ENCODE measurements at places on chromosomes 7 and 10.

- no peak for DNase-seq
Observed at GRCh38 chr7:117839507-117839906, 33.7 kb downstream of the CTTNBP2 start.

GRCh38 chr10:112045938-112046337 lies 137.6 kb downstream of the GPAM start:
- DNase-seq = no peak

GRCh38 chr7:36275735-36276284 lies 113.9 kb upstream of the ANLN start:
- no peak for DNase-seq

DNA sequence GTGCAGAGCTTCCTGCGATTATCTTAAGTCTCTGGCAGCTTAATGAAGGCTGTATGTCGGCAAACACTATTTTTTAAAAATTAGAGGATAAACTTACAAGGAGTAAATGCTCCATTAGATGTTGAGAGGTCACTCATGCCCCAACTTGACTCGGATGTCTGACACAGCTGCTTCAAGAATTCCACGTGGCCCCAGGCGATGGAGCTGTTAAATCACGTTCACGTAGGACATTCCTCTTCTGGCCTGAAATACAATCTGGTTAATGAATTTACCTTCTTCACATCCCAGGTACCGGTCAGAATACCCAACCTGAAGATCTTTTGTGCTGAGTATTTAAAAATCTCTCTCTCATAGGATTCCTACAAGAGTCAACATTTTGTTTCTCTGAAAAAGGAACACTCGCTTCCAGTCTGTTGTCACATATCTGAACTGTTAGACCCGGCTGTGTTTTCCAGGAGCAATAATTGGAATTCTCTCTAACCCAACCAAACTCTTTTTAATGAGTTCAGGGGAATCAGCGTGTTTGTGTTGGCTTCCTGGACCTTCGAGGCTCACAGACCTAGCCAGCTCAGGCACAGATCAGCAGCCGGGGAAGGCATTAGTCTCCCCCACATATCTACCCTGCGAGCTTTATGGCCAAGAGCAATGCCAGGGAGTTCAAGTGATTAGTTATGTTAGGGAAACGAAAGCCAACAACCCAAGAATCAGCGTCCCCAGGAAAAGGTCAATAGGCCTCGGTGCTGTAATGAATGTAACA lies 284.9 kb downstream of the FGFR2 start:
- no peak for DNase-seq

- DNase-seq = no peak
Observed at GRCh38 chr7:50564640-50565558, at the start of gene DDC. TSS of gene DDC (minus strand) at chr7:50565405. CDS start at chr7:50544085, 21,320 bp downstream.

GRCh38 chr7:28608731-28609130 lies 196.4 kb downstream of the CREB5 start:
- no peak for DNase-seq

GRCh38 chr7:113143486-113144257 lies 25.3 kb upstream of the SMIM30 start:
- DNase-seq = no peak

GRCh38 chr10:88194961-88195367 lies 331.5 kb downstream of the PTEN start:
- no peak for DNase-seq

DNA sequence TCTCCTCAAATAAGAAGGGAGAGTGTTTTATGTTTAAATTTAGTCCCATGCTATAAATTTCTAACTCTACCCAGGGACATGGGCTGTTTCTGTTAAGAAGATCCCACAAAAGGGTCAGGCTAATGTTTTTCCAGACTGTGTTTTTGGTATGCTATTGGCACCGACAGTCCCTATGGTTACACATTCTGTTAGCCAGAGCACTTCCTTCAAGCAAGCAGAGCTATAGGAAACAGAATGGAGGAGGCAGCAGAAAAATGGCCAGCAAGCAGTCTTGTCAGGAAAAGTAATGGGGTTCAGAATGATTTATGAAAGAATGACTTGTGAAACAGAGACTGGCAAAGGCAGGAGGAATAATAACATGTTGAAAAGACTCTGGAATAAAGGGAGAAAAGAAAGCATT lies 44.8 kb upstream of the PHYHIPL start:
- no peak for DNase-seq

GRCh38 chr10:125231116-125231812 lies 70.9 kb upstream of the CTBP2 start:
- DNase-seq = no peak

DNA sequence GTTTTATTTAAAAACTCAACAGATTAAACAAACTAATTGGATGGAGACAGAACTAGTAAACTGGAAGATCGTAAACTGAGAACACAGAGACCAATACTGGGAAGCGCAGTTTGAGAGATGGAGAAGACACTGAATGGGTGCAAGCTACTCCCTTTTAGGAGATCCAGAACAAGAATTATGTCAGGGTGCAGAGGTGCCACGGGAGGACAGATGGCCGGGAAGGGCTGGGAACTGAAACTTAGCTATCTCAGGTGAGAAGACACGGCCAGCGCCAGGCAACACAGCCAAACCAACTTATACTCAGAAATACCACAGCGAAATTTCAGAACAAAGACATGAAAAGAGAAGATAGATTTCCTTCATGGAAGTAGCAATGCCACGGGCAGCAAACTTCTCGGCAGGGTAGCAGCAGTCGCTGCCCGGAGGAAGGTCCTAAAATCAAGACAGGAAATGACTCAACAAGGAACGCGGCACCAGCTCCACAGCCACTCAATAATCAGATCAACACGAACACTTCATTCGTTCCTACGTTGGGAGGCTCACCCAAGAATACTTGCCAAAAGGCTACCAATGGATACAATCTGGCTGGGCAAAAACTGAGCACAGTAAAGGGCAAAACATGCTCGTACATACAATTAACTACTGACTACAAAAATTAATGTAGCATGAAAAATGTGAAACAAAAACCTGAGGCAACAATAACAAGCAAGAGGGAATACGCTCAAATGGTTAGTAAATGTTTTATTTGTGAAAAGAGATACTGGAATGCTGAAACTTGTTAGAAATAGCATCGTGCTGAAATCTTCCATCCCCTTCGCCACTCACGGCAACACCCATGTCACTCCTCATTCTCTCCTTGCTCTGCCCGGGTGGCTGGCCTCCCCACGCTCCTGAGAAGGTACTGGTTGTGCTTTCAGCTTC lies 2.2 kb upstream of the LRRC27 start:
- DNase-seq = no peak

- DNase-seq = no peak
Observed at GRCh38 chr7:7157887-7158271, 24.5 kb upstream of the C1GALT1 start.

- DNase-seq = no peak
Observed at GRCh38 chr10:118148247-118148646, 101.5 kb upstream of the RAB11FIP2 start.

DNA sequence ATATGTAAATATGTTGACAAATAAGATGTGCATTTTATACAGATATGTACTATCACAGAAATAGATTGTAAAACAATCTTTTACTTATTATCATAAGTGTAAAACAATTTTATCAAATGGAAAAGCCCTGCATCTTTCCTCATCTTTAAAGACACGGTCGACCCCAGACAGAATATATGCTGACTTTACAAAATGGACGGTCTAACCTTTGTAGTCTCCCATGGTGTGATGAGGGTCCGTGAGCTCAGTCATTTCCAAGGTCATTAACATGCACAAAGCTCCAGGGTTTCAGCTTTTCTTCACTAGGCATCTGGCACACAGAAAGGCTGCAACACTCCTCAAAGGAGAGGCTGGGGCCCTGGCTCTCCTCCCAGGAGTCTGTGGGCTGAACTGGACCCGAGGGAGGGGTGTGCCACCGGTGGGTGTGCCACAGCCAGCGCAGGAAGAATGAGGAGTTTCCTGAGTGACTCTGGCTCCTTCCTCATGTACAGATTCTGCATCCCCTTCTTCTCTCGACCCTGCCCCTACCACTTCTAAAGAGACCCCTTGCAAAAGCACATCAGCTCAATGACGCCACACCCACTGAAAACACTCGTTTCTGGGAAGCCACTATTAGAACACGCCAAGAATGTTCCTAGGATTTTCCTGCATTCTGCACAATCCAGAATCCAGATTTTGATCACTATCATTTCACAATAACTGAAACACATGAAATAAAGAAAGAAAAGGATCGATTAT lies 26.2 kb upstream of the ABLIM1 start:
- DNase-seq = no peak

DNA sequence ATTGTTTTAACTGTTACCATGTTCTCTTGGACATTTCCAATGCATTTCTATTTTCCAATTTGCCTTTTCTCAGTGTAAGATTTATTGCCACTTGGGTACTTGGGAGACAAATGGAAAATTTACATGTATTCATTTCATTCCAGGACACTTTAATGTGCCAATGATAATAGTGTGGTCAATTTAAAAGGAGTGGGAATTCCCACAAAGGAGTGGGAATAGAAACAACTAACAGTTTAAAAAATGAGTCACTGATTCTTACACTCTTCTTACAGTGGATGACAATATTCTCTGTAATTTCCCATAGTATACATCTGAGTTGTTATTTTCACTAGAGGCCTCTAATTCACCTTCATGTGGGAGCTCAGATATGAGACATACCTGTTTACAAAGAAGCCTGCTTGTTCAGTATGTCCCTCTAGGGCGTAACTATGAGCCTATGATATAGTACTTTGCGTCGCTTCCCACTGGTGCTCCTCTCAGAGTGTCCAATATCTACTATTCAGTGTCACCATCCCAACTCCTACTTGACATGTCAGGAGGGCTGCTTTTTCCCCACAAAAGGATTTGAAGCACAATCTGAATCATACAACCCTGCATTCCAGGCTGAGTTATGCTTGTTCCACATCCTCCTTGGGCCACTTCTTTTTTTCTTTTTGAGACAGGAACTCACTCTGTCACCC lies 301.3 kb downstream of the PHTF2 start:
- no peak for DNase-seq

DNA sequence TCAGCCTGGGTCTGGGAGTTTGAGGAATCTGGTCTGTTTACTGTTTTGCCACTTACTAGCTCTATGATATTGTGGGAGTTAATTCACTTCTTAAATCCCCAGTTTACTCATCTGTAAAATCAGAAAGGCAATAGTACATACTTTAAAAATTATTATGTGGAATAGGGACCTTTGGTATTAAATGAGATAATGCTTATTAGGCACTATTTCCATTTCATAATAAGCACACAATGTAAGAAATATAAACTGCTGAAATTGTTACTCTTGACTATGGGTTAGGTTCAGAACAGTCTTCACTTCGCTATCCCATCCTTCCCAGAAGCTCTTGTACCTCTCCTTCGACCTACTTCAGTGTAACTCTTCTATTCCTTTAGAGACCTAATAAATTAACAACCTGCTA lies 47.2 kb downstream of the AGK start:
- no peak for DNase-seq

DNA sequence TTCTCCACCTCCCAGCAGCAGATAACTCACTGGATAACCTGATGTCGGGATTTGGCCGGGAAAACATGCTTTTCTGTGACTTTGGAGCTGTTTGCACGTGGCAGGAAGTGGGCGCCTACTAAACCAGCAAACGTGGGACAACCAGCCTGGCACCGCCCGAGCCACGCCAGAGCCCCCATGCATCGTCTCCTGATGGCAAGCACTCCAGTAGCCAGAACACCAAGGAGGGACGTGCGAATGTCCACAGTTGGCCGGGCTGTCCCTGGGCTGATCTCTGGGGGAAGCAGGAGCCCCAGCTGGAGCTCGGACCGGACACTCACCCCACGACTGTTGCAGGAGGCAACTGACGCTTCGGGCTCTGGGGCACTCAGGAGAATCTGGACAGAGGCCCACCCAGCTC lies 7.1 kb downstream of the ADGRA1 start:
- DNase-seq = no peak

DNA sequence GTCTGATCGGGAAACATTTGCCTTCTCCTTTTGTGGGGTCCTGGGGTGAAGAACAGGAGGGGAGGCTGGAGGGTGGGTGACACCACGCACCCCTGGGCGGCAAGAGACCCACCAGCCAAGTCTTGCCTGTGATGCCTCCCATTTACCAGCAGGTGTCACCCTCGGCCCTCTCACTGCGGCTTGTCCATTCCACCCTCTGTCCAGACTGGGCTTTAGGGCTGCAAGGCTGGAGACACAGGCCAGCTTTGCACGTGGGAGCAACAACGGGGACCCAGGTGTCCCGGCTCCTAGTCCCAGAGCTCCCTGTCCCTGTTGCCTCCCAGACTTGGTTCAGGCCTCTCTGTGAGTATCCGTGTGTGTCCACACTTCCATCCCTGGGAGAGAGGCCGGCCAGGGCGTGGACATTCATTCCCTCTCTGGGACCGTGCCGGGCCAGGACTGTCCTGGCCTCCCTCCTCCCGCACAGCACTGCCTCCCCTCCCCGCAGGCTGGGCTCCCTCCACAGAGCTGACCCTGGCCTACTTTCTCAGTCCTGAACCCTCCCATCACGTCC lies 36.2 kb upstream of the GTF2IRD1 start:
- DNase-seq = peak; percentile 52

- DNase-seq = no peak
Observed at GRCh38 chr7:100122067-100122466, 2.6 kb downstream of the CNPY4 start.

DNA sequence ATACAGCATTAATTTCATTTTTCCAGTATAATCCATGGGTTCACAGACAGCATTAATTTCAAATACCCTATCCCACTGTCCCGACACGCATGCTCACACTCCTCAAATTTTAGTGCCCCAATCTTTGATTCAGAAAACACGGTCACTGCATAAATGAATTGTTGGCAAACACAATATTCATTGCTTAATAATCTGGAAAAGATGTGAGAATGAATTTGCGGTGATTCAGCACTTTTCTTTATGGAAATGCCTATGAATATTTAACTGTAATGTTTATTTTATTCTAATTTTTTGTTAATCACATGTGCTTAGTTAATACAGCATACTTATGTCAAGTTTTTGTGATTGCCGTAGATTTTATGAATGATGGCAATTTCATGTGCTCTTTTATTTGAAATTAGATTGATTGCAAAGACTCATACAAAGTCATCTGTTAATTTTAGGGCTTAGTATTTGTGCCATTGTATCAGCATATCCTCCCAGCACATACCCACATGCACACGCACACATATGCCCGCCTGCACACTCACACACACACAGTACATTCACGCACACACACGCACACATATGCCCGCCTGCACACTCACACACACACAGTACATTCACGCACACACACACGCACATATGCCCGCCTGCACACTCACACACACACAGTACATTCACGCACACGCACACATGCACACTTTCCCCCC lies 35.1 kb downstream of the MACROH2A2 start:
- no peak for DNase-seq

DNA sequence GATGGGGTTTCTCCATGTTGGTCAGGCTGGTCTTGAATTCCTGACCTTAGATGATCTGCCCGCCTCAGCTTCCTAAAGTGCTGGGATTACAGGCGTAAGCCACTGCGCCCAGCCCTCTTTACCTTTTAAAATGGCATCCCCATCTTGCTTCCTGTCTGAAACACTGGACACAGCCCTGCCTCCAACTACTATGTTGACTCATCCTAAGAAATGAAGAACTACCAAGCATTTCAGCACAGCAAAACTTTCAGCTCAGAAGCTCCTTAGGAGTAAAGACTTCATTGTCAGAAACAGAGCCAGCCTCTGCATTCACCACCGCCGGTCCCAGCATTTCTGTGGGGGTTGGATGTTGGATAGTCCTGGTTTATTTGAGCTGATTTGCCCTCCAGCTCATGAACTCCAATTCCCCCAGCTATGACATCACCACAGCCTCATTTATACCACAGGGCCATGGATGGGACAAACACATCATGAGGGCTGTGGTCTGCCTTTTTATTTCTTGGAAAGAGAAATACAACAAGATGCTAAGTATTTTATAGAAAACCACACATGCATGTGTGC lies 123.5 kb downstream of the ADCY1 start:
- DNase-seq = no peak

GRCh38 chr10:4285121-4285520 lies 500.1 kb upstream of the KLF6 start:
- DNase-seq = no peak

All from stimulated activated naive CD8-positive, alpha-beta T cell treated with anti-CD3 and anti-CD28 coated beads, Interleukin-15, amount 100 ng/mL, for 72 hours (primary cell).